Testis (tissue), 5 donors: ENCODE measurements at places on chromosomes 11 and 22.
A peak's percentile ranks its signal among the peaks of the same experiment; 100 is the strongest.

GRCh38 chr11:1549338-1550330, 22.4 kb downstream of the DUSP8 start:
- no peak overlapping the region for H3K27ac ChIP-seq
- no peak for DNase-seq
- H3K27me3 ChIP-seq, result no peaks in the 10 kb centered on the region
- no peak overlapping the region for H3K4me3 ChIP-seq
- no peaks in the 10 kb centered on the region for H3K36me3 ChIP-seq

DNA sequence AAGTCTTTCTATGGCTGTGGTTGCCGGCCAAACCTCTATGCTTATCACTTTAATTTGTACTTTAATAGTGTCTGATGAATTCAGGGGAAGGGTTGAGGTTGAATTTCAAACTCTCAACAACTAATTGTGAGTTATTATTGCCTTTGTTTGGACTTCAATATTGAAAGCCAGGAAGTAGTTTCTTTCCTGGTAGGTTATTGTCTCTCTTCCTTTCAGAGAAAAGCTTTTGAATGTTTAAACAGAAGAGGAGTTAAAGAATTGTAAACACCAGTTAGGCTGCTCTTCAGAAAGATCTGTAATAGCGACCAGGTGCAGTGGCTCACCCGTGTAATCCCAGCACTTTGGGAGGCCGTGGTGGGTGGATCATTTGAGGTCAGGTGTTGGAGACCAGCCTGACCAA, 22.2 kb downstream of the NNMT start:
- DNase-seq, result no peak
- H3K27ac ChIP-seq, result peak overlapping the region; percentile 27
- H3K4me1 ChIP-seq, result peaks cover 11% of the 10 kb centered on the region
- no peak overlapping the region for H3K4me3 ChIP-seq
- no peaks in the 10 kb centered on the region for H3K36me3 ChIP-seq
- H3K27me3 ChIP-seq, result no peaks in the 10 kb centered on the region

GRCh38 chr11:118834427-118835028, 43.6 kb upstream of the DDX6 start:
- H3K36me3 ChIP-seq, result no peaks in the 10 kb centered on the region
- no peaks in the 10 kb centered on the region for H3K27me3 ChIP-seq

DNA sequence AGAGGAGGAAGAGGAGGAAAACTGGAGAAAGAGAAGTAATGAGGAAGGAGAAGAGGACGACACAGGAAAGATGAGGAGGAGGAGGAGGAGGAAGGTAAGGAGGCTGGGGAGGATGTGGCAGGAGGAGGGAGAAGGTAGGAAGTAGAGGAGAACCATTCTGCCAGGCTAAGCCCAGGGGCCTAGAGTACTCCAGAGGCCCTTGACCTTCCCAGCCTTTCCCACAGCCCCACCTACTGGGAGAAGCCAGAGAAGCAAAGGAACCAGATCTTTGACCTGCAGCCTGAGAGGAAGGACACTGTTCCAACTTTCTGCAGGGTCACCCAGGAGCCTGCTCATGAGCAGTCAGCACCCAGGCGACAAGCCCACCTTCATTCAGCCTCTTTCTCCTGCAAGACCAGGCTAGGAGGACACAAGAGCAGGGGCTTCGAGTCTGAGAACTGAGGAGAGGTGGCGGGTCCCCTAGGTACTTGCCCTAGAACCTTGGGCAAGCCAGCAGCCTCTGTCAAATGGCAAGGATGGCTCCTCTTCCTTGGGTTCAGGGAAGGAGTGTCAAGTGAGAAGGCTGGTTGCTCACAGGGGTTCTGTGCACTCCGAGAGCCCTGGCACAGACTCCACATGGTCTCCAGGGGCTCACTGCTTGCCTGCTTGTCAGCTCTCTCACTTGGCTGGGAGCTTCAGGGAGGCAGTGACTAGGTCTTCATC, 27.9 kb upstream of the OAF start:
- no peak overlapping the region for H3K27ac ChIP-seq
- H3K4me3 ChIP-seq, result no peak overlapping the region
- H3K36me3 ChIP-seq, result no peaks in the 10 kb centered on the region
- H3K27me3 ChIP-seq, result no peaks in the 10 kb centered on the region
- H3K4me1 ChIP-seq, result peaks cover 29% of the 10 kb centered on the region

- no peak overlapping the region for H3K27ac ChIP-seq
- DNase-seq, result no peak
- no peak overlapping the region for H3K4me3 ChIP-seq
- no peaks in the 10 kb centered on the region for H3K36me3 ChIP-seq
- no peaks in the 10 kb centered on the region for H3K4me1 ChIP-seq
Observed at GRCh38 chr11:35147235-35147634, 8.3 kb downstream of the CD44 start.

- peaks cover 5% of the 10 kb centered on the region for H3K4me1 ChIP-seq
- no peak overlapping the region for H3K4me3 ChIP-seq
- no peak overlapping the region for H3K27ac ChIP-seq
- no peaks in the 10 kb centered on the region for H3K36me3 ChIP-seq
- no peaks in the 10 kb centered on the region for H3K27me3 ChIP-seq
Observed at GRCh38 chr11:95499516-95500135, 268.6 kb upstream of the SESN3 start.
